Stimulated activated CD4-positive, alpha-beta T cell treated with anti-CD3 and anti-CD28 coated beads, Interleukin-15, amount 100 ng/mL, for 48 hours (primary cell): ENCODE measurements at places on chromosomes 7 and 10.

DNA sequence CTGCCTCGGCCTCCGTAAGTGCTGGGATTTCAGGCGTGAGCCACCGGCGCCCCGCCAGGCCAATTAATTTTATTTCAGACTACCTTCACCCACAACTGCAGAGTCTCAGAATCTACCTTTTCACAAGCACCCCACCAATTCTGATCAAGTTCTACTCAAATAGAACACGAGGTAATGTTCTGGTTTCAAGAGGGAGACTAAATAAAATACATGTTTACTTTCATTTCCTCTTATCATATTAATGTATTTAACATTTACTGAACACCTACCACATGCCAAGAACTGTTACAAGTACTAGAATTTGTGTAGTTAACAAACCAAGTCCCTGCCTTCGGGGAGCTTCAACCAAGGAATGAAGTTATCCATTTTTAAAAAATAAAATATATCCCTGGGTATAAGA lies 25.5 kb upstream of the RGS10 start:
- DNase-seq: no peak

DNA sequence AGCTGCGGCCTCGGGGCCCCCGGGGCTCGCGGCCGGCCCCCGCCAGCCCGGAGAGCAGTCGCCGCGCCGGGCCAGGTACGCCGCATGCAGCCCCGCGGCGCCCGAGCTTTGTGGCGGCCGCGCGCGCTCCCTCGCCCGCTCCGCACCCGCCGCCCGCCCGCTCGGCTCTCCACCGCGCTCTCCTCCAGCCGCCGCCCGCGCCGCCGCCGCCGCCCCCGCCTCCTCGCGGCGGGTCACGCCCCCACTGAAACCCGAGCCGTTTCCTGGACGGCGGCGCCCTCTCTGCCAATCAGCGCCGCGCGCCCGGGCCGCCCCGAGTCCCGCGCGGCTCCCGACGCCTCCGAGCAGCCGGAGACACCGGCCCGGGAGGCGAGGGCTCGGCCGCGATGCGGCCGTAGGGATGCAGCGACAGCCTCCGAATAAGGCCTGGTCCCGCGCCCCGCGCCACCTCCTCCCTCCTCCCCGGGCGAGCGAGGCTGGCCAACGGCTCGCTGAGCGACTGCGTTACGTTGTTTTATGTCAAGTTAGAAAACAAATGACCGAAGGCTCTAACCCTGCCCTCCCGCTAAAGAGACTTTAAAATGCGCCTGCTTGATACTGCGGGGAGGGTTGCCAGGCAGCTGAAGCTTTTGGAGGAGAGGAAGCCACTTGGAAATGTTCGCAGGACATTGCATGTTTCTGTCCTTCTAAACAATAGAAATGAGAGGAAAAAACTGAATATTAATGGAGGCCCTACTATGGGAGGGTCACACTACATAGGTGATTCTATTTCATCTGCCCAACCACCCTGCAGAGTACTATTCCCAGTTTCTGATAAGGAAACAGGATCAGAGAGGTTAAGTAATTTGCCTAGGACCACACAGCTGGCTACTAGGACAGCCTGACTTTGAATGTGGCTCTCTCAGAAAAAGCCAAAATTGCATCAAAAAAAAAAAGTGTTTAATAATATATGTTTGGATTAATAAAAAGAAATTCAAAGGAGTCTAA lies at the start of gene FGFR2:
Gene FGFR2 (minus strand): TSS at position 182 of the 987 bp plus-strand sequence. CDS start 4,627 bp downstream, outside the sequence.
- DNase-seq: peak; percentile 5

- DNase-seq: no peak
Measured at GRCh38 chr10:119466076-119466475, 76.4 kb downstream of the RGS10 start.

DNA sequence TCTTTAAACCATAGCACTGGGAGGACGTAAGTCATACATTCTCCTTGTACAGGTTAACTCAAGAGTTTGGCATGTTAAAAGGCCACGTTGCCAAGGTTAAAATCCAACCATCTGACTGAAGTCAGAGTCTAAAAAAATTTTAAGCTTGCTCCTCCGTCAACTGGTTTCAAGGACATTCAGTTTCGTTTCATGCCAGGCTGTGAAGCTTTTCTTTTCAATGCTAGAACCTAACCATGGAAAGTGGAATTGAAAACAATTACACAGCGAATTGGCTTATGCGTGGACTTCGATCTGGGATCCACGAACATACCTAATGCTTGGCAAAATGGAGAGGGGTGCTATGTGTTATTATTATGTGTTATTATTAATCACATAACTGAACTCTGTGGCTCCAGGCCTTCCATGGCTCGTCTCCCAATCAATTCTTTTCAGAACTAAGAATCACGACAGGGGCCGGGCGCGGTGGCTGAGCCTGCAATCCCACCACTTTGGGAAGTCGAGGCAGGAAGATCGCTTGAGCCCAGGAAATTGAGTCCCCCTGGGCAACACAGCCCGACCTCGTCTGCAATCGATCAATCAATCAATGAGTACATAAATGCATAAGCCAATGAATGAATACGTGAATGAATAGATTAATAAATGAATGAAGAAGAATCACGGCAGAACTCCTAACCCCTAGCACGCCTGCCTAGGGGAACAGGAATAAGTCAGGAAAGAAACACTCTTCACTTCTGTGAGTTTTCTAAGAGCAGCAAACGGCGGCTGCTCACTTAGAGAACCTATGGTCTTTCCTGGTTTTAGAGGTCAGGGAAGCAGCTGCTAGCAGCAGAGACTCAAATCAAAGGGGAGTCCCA lies 733 bp upstream of the ARL5B start:
- peak; percentile 1 for DNase-seq

DNA sequence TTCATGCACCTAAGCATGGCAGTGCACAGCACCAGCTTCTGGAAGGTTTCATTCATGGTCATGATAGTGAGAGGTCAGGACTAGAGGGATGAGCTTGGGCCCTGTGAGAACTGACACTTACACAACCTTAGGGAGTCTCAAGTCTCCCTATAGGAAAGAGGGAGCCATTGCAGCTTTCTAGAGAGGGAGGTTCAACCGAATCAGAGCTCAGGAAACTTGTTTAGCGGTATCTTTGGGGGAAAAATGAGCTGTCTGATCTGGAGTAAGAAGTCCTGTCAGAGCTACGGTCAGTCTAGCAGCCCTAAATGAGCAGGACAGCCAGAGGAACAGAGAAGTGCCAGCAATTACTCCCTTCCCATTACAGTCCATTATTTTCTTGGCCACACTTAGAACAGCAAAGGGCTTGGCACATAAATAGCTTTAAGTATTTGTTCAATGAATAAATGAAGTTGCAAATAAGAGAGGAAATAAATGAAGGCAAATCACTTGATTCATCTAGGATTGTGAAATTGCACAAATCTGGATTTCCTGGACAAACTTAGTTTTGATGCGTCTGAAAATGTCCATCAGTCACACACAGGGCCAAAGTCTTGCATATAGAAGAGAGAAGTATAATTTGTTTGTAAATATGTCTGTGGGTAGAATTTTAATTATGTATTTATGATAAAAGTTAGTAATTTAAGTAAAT lies 262.0 kb downstream of the GLI3 start:
- DNase-seq: no peak

DNA sequence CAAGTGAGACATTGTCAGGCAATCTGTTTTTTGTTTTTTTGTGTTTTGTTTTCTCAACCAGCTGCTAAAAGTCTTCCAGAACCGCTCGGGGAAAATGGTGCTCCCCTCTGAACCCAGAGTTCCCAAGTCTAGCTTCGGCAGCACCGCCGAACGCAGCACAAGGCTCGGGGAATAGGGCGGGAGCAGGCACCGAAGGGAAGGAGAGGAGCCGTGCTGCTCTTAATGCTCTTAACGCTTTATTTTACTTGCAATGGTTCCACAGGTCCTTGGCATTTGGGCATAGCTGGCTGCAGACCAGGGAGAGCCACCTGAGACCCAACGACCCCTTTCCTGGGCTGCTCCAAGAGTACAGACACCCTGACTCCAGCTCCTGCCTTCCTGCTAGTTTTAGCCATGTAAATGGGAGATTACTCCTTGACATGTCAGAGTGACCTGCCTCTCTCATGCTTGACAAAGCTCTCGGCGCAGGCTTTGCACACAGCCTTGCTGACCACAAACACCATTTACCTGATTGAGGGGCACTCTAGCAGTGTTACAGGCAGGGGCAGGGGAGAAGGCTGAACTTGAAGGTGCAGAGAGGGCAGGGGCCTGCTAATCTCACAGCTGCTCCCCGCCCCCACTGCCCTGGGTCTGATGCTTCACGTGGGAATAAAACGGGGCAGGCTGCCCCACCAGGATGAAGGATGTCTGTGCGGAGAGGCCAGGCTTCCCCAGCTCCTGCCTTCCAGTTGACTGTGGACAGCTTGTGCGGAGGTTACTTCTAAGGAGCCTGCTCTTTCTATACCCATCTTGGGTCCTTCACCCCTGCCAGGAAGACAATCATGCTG lies 58.6 kb upstream of the EFCAB10 start:
- DNase-seq: no peak

DNA sequence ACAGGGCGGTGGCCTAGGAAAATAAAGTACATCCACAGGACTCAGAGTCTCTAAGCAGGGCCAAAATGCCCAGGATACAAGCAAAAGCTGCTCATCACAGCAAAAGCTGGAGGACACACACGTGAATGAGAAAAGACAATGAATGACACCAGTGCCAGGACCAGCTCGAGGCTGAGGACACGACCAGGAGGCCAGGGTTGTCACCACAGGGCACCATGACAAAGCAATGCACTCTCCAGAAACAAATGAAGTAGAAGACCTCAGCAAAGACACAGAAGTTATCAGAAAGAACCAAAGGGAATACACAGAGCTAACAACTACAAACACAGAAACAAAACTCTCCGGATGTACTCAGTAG lies 92.1 kb downstream of the FOXL3 start:
- DNase-seq: no peak

GRCh38 chr10:3825862-3826351 lies 40.9 kb upstream of the KLF6 start:
- DNase-seq: no peak

- DNase-seq: peak; percentile 61
Measured at GRCh38 chr7:36723951-36724664, at the start of gene AOAH. Gene AOAH (minus strand): TSS chr7:36724494. CDS start chr7:36724148, 346 bp downstream.

- no peak for DNase-seq
Measured at GRCh38 chr7:95534796-95535195, 49.1 kb downstream of the ASB4 start.
